ENCODE measurements at places on chromosomes 2 and 18. TPM values are rescaled to one million over a fixed set of nuclear protein-coding genes. Genes with fewer than 3 reads are reported as not detected.

- H3K36me3 ChIP-seq, result peaks cover 3% of the 10 kb centered on the region
- H3K27ac ChIP-seq, result peak overlapping the region; percentile 89
- no peak for DNase-seq
- peaks cover 9% of the 10 kb centered on the region for H3K4me1 ChIP-seq
These were observed 727 bp downstream of the FBXO11 start for GRCh38 chr2:47905386-47906156.

Gene SAG
- not detected for total RNA-seq

DNA sequence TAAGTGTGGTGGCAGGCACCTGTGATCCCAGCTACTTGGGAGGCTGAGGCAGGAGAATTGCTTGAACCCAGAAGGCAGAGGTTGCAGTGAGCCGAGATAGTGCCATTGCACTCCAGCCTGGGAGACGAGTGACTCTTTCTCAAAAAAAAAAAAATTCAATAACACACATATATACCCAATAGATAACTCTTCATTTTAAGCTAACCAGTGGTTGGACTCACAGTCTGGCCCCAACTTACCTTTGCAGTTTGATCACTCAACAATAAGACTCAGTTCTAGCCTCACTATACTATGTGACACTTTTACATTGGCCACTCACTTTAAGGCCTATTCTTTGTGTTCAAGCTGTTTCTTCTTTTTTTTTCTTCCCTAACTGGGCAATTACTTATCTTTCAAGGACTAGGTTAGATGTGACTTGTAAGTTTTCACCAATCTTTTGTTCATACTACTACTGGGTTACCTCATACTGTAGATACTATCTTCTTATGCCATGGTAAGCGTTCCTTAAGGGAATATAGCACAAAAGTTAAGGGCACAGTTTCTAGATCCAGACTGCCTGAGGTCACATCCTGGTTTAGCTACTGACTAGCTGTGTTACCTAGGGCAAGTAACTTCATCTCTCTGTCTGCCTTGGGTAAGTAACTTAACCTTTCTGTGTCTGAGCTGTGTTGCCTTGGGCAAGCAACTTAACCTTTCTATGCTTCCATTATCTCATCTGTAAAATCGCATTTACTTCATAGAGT is 6.3 kb upstream of the GTF3C2 start:
- no peak for DNase-seq
- H3K4me1 ChIP-seq, result no peaks in the 10 kb centered on the region
- no peak overlapping the region for H3K4me3 ChIP-seq
- no peak overlapping the region for H3K27ac ChIP-seq

GRCh38 chr2:123771928-123772632 is 253.0 kb upstream of the CNTNAP5 start:
- DNase-seq, result no peak
- H3K27me3 ChIP-seq, result no peaks in the 10 kb centered on the region
- no peaks in the 10 kb centered on the region for H3K36me3 ChIP-seq
- no peak overlapping the region for H3K4me3 ChIP-seq
- no peak overlapping the region for H3K27ac ChIP-seq

GRCh38 chr18:33020877-33021276 is 248.1 kb upstream of the KLHL14 start:
- no peaks in the 10 kb centered on the region for H3K36me3 ChIP-seq
- no peaks in the 10 kb centered on the region for H3K4me1 ChIP-seq
- no peaks in the 10 kb centered on the region for H3K27me3 ChIP-seq
- no peak overlapping the region for H3K27ac ChIP-seq
- no peak overlapping the region for H3K4me3 ChIP-seq

DNA sequence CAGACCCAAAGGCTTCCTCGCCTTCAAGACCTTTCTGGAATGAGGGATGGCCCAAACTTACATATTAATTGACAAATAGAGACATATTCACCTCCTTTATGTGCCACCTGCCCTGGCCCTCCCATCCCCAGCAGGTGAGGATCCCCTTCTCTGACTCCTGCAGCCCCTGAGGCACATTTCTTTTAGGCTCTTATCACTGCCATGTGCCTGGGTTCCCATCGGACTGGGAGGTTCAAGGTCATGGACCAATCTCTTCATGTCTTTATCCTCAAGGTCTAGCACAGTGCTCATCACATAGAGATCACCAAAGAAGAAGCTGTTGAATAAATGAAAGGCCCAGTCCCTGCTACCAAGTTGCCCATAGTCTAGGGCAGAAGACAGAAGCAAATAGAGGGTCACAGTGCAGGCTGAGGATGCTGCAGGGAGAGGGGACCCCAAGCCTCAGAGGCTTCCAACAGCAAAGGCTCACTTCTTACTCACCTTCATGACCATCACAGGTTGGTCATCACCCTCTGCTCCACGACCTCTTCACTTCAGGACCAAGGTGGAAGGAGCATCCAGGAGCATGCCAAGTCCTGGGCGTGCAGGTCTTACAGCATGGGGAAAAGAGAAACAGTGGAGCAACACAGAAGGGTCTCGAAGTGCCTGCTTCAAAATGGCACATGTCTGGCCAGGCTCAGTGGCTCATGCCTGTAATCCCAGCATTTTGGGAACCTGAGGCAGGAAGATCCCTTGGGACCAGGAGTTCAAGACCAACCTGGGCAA is 193.9 kb downstream of the SMAD2 start:
- DNase-seq, result peak; percentile 15
- peaks cover 13% of the 10 kb centered on the region for H3K27me3 ChIP-seq
- H3K4me1 ChIP-seq, result no peaks in the 10 kb centered on the region
- no peak overlapping the region for H3K27ac ChIP-seq
- H3K36me3 ChIP-seq, result no peaks in the 10 kb centered on the region

DNA sequence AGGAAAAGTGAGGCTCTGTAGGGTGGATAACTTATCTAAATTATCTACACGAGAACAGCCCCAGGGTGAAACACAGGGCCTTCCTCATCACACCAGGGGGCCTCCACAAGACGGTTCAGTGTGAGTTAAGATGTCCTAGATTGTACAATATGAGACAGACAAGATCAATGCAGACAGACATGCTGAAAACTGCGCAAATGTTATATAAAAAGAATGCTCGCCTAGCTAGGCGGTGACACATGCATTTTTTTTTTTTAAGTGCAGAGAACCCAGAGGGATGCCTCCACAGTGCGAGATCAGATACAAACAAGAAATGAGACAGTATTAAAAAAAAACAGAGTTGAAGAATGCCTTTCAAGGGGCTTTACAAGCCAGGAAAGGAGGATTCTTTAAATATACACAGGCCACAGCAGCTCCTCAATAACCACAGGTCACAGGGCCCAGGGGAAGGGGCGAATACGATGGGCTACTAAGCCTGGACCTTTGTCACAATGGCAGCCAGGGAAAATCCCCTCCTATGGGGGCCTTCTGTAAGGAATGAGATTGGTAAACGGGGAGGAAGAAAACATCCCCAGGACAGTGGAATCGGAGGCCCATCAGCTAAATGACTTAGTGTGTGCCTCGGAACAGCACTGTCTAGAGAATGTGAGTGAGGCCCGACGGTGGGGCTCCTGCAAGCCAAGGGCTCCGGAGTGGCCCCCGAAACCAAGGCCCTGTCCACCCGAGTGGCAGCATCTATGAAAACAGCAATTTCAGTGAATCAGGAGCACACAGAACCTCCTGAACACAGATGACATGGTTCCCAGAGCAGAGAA is 48.9 kb downstream of the ADCY3 start:
- no peak overlapping the region for H3K27ac ChIP-seq
- no peaks in the 10 kb centered on the region for H3K27me3 ChIP-seq
- H3K4me1 ChIP-seq, result no peaks in the 10 kb centered on the region
- DNase-seq, result no peak
- no peak overlapping the region for H3K4me3 ChIP-seq

Gene SERPINB4
- total RNA-seq, result 0.26 TPM

DNA sequence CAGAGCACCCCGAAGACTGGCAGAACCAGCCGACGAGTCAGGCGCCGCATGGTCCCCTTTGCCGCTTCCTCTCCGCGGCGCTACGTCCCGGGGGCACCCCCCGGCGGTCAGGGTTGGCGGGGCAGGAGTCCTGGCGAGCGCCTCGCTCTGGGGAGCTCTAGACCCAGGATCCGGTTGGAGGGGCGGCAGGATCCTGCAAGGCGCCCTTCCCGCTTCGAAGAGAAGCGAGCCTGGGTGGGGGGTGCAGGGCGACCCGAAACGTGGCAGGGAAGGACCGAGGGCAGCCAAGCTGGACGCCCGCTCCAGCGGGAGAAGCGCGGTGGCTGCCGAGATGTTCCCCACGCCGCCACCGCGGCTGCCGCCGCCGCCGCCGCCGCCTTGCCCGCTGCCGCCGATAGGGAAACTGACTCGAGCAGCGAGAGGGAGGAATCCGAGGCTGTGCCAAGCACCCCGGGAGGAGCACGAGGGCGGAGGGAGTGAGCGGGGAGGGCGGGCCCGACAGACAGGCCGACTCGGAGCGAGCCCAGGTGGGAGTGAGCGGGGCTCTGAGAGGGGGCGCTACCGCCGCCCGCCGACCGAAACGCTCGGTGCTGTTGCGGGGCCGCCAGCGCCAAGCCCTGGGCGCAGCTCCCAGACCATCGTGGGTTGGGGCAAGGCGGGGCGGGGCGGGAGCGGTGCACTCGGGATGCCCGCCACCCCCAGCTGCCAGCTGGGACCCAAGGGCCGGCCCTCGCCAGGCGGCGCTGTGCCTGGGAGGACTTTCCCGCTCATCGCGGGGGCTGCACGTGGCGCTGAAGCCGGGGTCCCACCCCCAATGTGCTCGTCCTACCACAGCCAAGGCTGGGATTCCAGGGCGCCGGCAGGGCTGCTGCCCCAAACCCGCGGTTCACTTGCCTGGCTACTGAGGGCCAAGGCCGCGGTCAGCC is at the start of gene GALNT14:
TSS of gene GALNT14 (minus strand) at position 404 of the 926 bp plus-strand sequence. CDS start at position 50, 354 bp downstream.
- no peak within 1 kb of the TSS for H3K27ac ChIP-seq
- H3K36me3 ChIP-seq, result no peaks in the 10 kb centered on the region
- peaks cover 57% of the 10 kb centered on the region for H3K27me3 ChIP-seq
- peak within 1 kb of the TSS; percentile 34 for H3K4me3 ChIP-seq
- peaks cover 16% of the 10 kb centered on the region for H3K4me1 ChIP-seq

GRCh38 chr18:58823412-58823811 is 41.3 kb upstream of the ZNF532 start:
- peak; percentile 49 for DNase-seq
- H3K36me3 ChIP-seq, result no peaks in the 10 kb centered on the region
- no peaks in the 10 kb centered on the region for H3K27me3 ChIP-seq
- peaks cover 29% of the 10 kb centered on the region for H3K4me1 ChIP-seq
- H3K27ac ChIP-seq, result no peak overlapping the region

All from SJSA1 (cell line).